ENCODE measurements at places on chromosomes 13 and 19. TPM values are rescaled to one million over a fixed set of nuclear protein-coding genes. Genes with fewer than 3 reads are reported as not detected.

Gene TEAD2
- total RNA-seq = 164 TPM

Gene CNN1
- 1.8 TPM for total RNA-seq

Gene CLDND2
- total RNA-seq = 1.1 TPM

GRCh38 chr19:5481957-5482356 is 26.7 kb downstream of the ZNRF4 start:
- no peak for DNase-seq

GRCh38 chr19:44927746-44928145 is 13.3 kb downstream of the APOC1 start:
- DNase-seq = no peak

DNA sequence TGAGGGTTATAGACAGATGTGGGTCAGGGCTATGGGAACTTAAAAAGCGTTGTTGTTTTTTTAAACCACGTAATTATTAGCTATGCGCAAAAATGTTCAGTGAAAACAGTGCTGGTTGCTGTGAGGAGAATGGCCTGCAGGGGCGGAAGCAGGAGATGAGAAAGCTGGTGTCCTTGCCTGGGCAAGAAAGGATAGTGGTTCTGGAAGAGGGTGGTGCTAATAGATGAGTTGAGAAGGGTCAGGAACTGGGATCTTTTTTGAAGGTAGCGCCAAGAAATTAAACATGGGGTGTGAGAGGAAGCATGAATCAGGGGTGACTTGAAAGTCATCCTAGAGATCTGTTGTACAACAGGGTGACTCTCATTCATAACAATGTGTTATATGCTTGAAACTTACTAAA is 4.8 kb upstream of the SMG9 start:
- DNase-seq = no peak

- no peak for DNase-seq
Measured at GRCh38 chr19:952680-953444, 27.0 kb downstream of the ARID3A start.

DNA sequence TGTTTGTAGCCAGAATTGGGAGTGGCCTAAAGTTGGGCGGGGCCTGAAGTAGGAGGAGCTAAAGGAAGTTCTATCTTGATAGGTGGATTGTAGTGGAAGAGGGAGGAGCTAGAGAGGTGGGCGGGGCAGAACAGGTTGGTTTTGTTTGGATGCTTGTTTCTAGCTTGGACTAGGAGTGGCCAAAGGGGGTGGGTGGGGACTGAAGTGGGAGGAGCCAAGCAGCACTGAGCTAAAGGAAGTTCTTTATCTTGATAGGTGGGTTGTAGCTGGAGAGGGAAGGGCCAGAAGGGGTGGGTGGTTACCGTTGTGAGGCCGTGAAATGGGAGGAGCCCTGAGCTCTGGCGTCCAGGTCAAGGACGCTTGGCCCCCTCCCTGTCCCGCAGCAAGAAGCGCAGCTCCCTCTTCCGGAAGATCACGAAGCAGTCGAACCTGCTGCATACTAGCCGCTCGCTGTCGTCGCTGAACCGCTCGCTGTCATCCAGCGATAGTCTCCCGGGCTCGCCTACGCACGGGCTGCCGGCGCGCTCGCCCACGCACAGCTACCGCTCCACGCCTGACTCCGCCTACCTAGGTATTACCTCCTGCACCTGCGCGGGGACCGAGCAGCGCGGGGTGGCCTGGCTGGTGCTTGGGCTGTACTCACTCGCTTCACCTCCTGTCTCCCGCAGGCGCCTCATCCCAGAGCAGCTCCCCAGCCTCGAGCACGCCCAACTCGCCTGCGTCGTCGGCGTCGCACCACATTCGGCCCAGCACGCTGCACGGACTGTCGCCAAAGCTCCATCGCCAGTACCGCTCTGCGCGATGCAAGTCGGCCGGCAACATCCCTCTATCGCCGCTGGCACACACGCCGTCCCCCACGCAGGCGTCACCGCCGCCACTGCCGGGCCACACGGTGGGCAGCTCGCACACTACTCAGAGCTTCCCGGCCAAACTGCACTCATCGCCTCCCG is 8.0 kb downstream of the DNASE2 start:
- DNase-seq = no peak

GRCh38 chr19:19510432-19510831 is 4.9 kb downstream of the TSSK6 start:
- no peak for DNase-seq

GRCh38 chr19:34320277-34320676 is 44.7 kb upstream of the GPI start:
- no peak for DNase-seq

GRCh38 chr13:100917011-100917410 is 242.4 kb upstream of the TMTC4 start:
- no peak for DNase-seq

DNA sequence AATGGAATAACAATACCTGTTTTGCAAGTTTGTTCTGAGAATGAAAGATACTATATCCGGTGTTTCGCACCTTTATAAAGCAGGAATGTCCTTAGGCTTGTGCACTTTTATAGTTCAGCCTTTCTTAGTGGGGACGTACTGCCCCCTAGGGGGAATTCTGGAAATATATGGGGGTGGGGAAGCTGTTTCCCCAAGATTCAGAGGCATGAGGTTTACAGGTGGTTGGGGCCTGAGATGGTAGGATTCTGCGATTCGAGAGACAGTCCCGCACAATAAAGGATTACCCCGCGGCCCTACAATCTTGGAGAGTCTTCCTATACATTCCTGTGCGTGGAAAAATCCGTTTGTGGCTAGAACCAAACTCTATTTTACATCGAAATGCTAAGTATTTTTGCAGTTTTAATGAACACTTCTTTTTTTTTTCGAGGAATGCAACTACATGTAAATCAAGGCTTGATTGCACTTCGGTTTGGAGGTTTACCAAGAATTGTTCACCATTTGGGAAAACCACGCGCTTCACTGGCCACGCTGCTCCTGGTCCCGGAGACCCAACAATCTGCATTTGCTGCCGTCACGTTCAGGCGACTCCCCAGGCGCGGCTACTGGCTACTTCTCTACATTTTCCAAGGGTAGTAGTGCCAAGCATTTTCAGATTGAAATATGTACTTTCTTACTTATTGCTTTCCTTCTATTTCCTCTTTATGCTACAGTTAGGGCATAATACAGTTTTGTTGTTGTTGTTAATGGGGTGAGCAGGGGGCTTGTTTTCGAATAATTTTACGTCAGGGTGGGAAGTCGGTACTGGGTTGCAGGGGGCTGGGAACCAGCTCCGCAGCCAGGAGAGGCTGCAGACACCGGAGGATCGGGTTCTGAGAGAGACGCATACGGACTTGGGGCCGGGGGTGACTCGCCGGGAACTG is 830 bp downstream of the NEK5 start:
- peak; percentile 60 for DNase-seq
